ENCODE measurements at places on chromosomes 7 and 10.

GRCh38 chr10:22711373-22711772, 3.0 kb downstream of the PIP4K2A start:
- no peak for DNase-seq

GRCh38 chr7:28116041-28116440, 64.6 kb downstream of the JAZF1 start:
- no peak for DNase-seq

DNA sequence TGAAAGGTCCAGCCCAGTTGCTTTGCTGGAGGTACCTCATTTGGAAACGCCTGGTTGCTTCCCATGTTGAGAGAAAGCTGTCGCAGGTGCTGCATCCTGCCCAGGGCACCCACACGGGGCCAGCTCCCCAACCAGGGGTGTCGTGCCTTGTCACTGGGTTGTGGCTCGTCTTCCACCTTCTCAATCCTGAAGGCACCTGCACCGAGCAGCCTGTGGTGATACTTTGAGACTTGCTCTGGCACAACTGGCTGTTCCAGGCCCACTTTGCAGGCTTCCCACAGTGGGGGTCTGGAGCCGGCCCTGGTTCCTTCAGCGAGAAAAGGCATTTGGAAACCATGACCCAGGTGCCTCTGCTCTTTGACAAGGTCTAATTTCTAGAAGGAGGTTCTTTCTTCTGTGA, 197.3 kb upstream of the PPP2R2D start:
- DNase-seq, result no peak

DNA sequence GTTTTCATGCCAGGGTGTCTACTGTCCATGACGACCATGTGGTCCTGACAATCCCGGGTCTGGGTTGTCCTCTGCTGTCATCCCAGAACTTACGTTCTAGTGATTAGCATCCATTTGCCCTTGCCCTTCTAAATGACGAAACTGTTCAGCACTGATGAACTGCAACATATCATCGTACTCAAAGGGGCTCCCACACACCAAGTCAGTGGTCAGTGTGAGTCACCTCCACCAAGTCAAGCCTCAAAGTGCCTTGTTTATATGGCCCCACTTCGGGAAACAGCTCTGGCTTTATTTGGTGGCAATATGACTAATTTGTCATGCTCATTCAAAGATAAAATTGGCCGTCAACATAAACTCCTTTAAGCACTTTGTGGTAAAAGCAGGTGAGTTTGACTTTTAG, 110.7 kb downstream of the FRMD4A start:
- DNase-seq, result no peak

DNA sequence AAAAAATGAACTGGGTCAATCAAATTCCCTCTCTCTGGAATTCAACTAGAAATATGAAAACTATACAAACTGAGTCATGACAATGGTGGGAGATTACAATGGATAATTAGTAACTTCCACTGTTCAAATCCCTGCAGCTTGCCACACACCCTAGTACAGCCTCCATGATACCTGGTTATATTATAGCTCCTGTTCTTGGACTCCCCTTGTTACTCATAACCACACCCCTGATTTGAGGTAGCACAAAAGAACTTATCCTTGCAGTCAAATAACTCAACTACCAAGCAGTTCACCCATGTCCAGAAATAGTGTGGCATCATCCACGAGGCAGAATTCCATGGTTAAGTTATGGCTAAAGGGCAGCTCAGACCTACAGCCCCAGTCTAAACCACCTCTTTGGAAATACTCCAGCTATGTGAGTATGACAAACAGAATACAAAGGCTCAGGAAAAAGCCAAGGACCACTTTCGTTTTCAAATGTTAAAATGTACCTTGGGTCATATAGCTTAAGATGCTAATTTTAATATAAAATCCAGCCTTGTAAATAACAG, 164.7 kb downstream of the CPEB3 start:
- no peak for DNase-seq

GRCh38 chr7:27151931-27152815, at the start of gene HOXA3:
Gene HOXA3, minus strand, starts transcription at chr7:27152583. Its CDS starts 41,943 bp downstream, at chr7:27110640.
- peak; percentile 85 for DNase-seq

DNA sequence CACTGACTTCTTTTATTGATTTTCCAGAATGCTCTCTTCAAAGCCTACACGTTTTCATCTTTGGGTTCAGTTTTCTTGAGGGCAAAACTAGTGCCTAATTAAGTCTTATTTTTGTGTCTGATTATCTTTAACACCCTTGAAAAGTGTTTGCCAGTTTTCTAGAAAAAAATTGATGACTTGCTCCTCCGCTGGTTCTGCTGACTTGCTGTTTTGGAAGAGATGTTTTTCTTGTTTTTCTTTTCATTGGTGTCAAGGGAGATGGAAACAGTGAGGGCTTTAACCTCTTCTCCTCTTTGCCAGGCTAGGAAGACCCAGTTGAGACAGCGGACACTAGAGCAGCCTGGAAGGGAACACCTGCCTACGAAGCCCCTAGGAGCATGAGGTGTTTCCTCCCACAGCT, 123.7 kb upstream of the EEPD1 start:
- DNase-seq, result no peak

DNA sequence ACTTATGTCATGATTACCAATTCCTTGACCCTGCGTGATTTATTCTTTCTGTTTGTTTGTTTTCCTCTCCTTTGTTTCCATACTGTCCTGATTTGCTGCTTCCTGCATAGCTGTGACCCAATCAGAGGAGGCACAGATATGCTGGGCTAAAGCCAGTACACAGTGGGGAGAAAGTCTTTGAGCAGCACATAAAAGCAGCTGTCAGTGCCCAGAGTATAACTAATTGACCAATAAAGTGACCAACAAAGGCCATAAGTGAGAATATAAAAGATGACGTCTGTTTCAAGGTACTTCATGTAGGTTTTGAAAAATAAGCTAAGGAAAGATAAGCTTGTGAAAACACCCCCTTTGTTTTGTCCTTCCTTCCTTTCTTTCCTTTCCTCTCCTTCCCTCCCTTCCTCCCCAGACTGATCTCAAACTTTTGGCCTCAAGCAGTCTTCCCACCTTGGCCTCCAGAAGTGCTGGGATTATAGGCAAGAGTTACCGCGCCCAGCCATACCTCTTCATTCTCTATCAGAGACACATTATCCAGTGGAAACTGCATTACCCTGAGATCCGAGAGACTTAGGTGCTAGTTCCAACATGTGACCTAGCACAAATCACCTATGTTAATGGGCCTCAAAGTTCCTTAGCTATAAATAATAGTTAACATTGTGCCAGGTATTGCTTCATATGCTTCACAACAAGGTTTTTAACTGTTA, 17.0 kb downstream of the BCAP29 start:
- DNase-seq, result no peak

DNA sequence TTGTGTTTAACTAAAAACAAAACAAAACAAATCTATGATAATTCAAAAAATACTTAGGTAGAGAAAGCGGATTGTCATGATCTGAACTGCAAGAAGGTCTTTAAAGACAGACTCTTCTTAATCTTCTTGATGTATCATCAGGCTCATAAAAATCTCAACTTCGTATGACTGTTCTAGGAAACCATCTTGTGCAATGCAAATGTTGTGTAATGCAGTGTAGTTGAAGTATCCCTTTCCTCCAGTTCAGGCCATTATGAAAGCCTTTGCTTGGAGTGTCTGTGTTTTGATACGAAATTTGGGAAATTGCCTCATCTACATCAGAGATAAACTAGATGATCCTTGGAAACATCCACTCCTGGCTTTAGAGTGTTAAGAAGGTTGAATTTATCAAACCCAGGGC, 30.9 kb downstream of the CDK1 start:
- DNase-seq, result no peak

DNA sequence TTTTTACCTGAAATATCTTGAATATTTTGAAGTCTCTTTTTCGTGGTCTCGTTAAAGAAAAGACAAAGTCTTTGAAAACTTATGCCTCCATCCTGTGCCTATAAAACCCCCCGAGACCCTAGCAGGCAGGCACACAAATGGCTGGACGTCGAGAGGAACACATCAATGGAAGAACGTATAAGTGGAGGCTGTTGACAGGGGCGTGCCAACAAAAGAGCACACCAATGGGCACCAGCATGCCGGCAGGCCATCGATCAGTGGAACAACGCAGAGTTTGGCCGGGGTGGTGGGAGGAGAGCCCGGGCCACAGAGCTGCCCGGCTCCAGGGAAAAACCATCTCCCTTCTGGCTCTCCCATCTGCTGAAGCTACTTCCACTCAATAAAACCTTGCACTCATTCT, 24.7 kb downstream of the ENKUR start:
- no peak for DNase-seq

DNA sequence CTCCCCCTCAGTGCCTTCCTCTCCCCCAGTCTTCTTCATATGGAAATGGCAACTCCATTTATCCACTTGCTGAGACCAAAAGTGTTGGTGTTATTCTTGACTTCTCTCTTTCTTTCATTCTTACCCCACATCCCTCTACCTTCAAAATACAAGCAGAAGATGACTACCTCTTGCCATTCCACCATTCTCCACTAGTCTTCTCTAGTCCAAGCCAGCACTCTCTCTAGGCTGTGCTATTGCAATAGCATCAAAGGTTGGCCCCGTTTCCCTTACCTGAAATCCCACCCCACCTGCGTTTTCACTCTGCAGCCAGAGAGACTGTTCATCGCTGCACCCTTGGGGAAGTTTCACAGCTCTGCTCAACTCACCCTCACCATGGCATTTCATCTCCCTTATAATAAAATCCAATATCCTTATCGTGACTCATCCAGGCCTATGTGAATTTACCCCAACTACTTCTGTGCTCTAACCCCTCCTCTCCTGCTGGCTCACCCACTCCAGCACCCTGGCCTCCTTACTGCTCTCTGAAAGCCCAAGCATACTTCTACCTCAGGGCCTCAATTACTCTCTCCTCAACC, 109.1 kb downstream of the LSM5 start:
- no peak for DNase-seq

DNA sequence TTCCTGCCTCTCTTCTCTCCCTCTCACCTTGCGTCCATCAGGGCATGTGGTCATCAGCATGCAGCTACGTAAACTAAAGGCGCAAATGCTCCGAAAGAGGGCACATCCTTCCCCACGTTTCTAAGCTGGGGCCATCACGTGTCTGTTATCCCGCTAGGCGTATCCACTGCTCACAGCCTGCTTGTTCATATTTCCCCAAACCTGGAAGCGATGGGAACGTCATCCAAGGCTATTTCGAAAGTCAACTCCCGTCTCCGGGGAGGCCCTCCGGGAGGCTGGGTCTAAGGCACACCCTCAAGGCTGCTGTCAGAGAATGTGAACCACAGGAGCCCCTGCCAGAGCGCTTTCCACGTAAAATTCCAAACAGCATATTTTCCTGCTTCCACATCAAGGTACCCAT, 199.2 kb downstream of the DIP2C start:
- DNase-seq, result peak; percentile 57

DNA sequence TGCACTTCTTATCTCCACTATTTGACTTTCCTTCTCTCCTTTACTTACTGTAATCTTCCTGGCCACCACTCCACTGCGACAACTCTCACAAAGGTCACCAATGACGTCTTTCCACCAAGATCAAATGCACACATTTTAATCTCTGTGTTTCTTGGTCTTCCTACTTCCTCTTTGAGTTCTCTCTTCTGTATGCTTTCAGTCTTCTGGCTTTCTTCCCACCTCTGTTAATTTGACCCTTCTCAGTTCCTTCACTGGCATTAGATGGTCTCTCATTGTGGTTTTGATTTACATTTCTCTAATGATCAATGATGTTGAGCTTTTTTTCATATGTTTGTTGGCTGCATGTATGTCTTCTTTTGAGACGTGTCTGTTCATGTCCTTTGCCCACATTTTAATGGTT, 31.9 kb downstream of the FAM107B start:
- no peak for DNase-seq

DNA sequence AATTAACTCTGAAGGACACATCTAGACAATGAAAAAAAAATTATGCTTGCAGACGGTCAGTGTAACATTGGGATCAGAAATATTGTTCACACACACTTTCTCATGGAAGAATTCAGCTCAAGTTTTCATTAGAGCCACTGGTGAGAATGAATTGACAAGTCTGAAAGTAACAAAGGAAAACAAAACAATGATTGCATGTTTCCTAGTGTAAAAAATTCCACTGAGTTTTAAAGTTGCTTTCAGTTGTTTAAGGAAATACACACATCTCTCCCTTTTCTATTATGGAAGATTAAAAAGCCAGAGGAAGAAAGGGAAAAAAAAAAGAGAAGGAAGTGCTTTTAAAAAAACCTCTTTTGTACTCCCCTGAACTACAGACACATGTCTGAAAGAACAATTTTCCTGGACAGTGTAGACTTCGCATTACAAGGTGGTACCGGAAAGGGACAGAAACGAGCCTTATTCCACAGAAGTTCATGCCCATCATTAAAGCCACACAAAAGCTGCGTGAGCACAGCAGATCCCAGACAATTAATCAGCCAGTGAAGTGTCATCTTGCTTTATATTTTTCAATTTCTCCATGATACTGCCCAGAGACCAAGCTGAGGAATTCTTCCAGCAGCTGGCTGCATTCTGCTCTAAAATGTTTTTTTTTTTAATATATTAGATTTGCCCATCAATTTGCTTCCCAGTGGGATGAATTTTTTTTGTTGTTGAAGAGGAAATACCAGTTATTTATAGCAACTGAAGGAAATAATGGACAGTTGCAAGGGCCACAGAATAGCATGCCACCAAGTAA, 294.8 kb downstream of the DOCK4 start:
- DNase-seq, result no peak

GRCh38 chr7:39709768-39710311, 86.5 kb downstream of the RALA start:
- DNase-seq, result peak; percentile 93

DNA sequence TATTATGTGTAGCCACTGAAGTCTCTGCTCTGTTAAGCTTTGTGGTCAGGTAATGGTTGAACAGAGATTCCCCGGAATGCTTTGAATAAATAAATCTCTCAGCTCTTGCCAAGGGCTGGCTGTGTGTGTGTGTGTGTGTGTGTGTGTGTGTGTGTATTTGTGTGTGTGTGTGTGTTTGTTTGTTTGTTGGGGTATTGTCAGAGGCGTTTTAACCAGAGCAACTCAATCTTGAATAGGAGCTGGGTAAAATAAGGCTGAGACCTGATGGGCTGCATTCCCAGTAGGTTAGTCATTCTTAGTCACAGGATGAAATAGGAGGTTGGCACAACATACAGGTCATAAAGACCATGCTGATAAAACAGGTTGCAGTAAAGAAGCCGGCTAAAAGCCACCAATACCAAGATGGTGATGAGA, 256.2 kb upstream of the CACNA2D1 start:
- DNase-seq, result no peak

- no peak for DNase-seq
These were observed 24.5 kb upstream of the ELAPOR2 start for GRCh38 chr7:87083865-87084519.

Measured in left hindlimb (tissue), 1 donor.